ENCODE measurements at places on chromosomes 4 and X.
A peak's percentile ranks its signal among the peaks of the same experiment; 100 is the strongest.

GRCh38 chr4:165505958-165506837 lies 127.4 kb downstream of the CPE start:
- DNase-seq, result no peak

DNA sequence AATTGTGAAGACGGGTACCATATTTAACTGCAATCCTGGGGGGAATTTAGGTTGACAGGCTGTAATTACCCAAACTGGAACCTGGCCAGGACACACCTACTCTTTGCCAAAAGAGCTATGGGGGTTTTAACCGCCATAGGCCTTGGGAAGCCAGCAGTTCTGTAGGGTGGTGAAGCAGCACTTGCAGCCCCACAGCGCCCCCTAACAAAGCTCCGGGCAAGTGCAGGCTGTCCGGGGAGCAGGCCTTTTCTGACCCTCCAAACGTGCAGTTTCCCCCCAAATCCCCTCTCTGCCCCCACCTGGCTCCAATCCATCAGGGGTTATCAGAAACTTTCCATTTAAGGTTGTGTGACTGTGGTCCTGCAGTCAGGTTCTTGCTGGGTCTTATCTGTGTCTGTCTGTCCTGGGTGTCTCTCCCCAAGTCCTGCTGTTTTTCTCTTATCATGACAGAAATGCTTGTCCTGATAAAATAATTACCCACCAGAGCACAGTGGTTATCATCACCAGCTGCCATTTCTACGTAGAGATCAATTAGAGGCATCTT lies 350.9 kb downstream of the MID1IP1 start:
- DNase-seq, result peak; percentile 10

- DNase-seq, result peak; percentile 34
Measured at GRCh38 chr4:26141051-26141721, 179.6 kb upstream of the RBPJ start.

- DNase-seq, result no peak
Measured at GRCh38 chr4:139740121-139740520, 74.5 kb downstream of the MGST2 start.

DNA sequence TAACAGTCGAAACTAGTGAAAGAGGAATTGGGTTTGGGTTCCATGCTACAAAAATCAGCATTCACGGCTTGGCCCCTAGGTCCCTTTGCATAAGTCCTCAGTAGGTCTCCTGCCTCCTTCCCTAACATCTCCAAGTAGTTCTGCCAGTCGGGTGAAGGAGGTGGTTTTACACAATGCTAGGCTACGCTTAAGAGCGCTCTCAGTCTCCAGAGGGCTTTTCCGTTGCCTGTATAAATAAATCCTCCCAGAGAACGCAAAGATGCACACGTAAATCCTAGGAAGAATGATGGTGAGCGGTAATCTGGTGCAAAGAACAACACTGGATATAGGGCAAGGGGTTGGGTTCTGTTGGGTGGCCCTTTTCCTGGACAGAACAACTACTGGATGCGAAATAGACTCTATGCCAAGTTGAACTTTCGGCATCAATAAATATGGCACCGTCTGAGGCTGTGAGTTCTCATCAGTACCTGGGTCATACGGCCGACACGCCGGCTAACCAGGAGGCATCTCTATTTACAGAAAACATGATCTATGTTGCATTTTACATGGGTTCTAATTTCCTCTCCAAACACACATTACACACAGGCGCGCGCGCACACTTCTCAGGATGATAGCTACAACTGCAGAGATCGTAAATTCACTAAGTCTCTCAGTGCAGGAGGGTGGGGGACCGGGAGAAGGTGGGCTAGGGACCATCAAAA lies 1.3 kb downstream of the CAMK2D start:
- DNase-seq, result peak; percentile 69

GRCh38 chr4:138602664-138603063 lies 360.5 kb upstream of the SLC7A11 start:
- no peak for DNase-seq

DNA sequence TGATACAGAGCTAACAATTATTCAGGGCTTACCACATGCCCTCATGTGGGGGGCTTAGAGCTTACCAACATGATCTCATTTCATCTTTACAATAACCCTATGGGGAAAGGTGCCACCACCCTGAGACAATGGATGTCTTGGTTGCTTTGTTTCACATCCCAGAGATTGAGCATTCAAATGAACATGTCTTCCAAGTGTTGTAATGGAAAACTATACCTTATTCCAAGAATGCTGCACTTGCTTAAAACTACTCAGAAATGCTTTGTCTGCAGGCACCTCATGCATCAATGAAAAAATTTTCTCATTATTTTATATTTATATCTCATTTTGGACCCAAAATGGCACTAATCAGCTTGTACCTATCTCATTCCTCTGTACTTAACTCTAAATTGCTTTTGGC lies 34.6 kb downstream of the BCLAF3 start:
- no peak for DNase-seq

- DNase-seq, result peak; percentile 45
Measured at GRCh38 chrX:69493193-69493592, 10.9 kb upstream of the NALF2 start.

DNA sequence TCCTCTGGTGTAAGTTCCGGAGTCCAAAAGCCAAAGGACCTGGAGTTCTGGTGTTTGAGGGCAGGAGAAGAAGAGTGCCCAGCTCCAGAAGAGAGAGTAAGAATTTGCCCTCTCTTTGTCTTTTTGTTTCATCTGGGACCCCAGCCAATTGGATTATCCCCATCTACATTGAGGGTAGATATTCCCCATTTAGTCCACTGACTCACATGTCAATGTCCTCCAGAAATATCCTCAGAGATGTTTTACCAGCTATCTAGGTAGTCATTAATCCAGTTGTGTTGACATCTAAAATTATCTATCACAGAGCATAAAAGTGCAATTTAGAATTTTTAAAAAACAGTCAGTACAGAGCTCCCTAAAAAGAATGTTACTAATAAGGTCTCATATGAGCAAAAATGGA lies 132.9 kb upstream of the TMEM47 start:
- no peak for DNase-seq

DNA sequence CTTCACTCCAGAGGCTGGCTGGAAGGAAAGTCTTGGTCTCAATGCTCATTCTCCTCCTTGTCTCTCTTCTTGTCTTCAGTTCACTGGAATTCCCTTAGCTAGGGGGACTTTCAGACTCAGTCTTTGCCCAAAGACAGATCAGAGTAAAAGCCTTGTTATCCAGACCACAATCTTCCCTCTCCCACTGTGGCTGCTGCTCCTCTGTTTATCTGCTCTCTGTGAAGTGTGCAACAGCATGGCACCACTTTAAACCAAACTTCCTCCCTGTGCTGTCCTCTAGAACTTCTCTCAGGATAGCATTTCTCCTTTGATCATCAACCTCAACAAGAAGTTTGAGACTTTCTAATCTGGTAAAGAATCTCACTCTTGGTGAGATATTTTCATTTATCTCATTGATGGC lies 530.1 kb upstream of the SLIT2 start:
- DNase-seq, result no peak

DNA sequence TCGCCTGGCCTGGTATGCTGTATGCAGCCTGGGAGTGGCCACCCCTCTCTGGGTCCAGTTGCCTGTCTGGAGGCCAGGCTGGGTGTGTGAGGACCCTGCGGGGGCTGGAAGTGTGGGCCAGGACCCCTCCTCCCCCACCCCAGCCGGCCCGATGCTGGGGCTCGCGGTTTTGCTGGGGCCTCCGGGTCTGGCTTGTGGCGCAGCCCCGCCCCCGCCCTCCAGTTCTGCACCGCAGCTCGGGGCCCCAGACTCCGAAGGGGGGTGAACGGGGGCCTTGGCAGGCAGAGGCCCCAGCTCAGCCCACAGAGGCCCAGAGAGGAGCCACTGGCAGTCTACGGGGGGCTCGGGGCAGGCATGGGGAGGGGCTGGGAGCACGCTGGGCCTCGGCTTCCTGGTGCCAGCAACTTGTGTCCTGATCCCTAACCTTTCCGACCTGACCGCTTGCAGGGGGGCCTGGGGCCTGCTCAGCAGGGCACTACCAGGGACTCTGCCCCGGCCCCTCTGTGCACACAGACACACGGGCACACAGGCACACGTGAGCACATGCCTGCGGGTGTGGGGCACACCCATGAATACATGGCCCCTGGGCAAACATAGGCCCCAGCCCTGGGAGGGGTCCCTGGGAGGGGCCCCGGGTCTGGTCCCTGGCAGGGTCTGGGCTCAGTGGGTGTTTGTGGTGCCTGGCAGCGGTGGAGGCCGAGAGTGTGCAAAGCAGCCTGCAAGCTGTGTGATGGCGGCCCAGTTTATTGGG lies 21.4 kb upstream of the FGFR3 start:
- no peak for DNase-seq

- no peak for DNase-seq
Measured at GRCh38 chr4:39840027-39840426, 137.7 kb downstream of the PDS5A start.

DNA sequence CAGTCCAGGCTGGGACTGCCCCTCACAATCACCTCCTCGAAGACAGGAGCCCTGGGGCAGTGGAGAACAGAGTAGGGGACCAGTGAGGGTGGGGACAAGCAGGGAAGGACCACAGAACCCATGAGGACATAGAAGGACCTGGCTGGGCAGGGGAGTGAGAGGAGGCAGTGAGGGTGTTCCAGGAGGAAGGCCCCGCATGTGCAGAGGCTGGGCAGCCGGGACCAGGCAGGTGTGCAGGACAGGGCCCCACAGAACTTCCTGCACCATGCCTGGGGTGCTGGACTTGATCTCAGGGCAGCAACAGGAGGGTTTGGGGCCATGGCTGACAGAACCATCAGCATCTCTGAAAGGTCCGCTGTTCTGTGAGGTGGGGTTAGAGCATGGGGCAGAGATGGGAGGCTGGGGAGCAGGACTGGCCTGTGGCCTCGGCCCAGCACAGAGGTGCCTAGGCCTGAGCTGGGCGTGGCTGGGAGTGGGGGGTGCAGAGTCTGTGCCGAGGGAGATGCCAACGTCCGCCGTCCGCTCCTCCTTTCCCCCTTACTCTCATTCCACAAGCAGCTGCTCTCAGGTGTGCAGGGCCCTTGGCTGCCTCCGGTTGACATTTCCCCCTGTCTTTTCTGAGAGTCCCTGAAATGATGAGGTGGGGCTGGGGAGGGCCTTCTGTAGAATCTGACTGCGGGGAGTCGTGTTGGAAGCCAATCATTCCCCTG lies 40.8 kb downstream of the EVC start:
- DNase-seq, result no peak

- no peak for DNase-seq
Measured at GRCh38 chr4:139809757-139810140, 144.1 kb downstream of the MGST2 start.

GRCh38 chrX:10620121-10620699 lies at the start of gene MID1:
TSS of gene MID1 (minus strand) at chrX:10620585. CDS start at chrX:10567547, 53,038 bp downstream.
- DNase-seq, result peak; percentile 72

GRCh38 chrX:66553973-66554372 lies 84.9 kb downstream of the EDA2R start:
- DNase-seq, result no peak

- DNase-seq, result no peak
Measured at GRCh38 chr4:113884655-113885054, 94.8 kb downstream of the ARSJ start.

- no peak for DNase-seq
Measured at GRCh38 chr4:25667931-25668557, 12.4 kb downstream of the SLC34A2 start.

DNA sequence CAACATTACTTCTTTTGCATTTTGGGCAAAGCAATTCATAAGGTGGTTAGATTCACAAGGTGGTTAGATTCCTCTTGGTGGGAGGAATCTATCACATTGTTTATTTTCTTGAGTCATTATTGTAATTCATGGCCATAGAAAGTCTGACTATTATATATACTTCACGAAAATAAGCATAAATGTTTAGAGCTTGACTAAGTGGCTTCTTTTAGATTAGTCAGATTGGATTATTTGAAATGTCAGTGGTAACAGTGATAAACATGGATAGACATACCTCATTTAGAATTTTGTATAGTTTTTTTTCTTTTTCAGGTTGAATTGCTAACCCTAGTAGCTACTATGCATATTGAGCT lies 24.9 kb upstream of the DYNLT3 start:
- DNase-seq, result no peak

- no peak for DNase-seq
Measured at GRCh38 chrX:10725071-10725470, 104.7 kb upstream of the MID1 start.

- no peak for DNase-seq
Measured at GRCh38 chr4:179989975-179990374, 2253.2 kb upstream of the TENM3 start.

DNA sequence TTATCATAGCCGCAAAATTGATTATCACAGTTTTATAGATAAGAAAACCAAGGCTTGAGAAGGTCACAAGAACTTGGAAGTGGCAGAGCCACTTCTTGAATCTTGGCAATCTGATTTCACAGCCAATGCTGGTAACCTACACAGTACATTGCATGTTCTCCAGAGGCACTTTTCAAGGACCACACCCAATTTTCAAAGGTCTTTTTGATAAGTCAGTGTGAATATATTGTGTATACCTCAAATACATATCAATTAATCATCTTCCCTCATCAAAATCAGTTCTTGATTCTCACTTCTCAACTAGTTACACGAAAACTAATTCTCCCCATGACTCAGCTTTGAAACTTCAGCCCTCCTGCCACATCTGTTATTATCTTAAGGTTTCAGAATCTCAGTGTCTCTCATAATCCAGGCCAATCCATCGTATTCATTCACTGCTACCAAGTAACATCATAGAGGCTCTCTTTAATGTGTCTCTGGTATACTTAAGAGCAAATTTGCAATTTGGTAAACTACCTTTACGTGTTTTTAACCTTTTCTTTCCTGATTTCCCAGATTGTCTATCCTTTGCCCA lies 16.8 kb downstream of the CAMK2D start:
- no peak for DNase-seq

DNA sequence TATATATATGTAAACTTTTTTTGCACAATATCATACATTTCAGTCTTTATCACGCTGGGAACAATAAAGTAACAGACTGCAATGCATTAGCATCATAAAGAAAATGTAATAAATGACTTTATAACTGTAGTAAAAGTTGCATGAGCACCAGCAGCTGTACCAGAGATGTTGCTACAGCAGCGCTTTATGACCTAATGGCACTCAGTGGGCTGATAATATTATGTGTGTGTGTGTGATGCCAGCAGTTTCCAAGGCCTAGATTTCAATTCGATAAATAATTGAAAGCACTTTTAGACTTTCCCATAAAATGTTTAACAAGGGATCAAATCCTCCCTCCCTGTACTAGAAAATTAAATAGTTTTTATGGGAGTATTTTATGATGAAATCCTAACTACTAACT lies 367.6 kb upstream of the AGA start:
- no peak for DNase-seq

GRCh38 chrX:53171356-53171755 lies 53.7 kb downstream of the KDM5C start:
- DNase-seq, result no peak

Measured in cerebellar cortex (tissue), 1 donor.